ENCODE measurements at places on chromosomes 2 and 18.

- no peak for DNase-seq
Measured at GRCh38 chr2:127598711-127599110, 47.2 kb upstream of the GPR17 start.

GRCh38 chr2:73984203-73984921 is at the start of gene TET3:
Gene TET3 (plus strand): TSS chr2:73984910. CDS start chr2:73986404, 1,494 bp downstream.
- peak; percentile 83 for DNase-seq

- no peak for DNase-seq
Measured at GRCh38 chr2:71850306-71850801, 297.3 kb downstream of the CYP26B1 start.

GRCh38 chr2:77104554-77104953 is 417.6 kb downstream of the LRRTM4 start:
- DNase-seq: no peak

DNA sequence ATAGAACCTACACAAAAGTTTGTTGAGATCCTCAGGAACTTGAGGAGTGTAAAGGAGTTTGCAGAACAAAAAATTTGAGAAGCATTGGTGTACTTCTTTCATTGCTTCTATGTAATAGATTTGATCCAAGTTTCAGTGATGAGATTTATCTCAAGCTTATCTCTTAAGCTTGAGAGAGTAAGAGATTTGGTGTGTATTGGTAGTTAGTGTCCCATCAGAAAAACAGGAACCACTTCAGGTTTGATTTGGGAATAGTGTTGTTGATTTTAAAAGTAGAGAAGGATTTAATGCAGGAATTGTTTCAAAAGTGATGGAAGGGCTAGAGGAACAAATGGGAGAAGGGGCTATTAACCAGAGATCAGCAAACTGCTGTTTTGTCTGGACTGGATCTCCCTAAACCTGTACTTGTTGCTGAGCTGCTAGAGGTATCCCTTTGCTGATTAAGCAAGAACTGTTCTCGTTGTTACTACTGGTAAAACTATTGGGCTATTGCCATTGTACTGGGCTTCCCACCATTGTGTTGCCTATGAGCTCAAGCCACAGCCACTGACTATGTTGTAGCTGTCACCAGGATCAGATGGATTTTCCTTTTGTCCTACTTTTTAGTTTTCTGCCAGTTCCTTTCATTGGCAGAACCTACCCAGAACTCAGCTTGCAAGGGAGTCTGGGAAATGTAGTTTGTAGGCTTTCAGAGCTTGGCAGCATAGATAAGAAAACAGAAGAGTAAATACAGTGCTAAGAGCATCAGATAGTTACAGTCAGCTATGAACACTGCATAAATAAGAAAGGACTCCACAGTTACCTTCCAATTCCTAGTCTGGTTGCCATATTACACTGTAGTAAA is 39.3 kb downstream of the RAB10 start:
- no peak for DNase-seq

DNA sequence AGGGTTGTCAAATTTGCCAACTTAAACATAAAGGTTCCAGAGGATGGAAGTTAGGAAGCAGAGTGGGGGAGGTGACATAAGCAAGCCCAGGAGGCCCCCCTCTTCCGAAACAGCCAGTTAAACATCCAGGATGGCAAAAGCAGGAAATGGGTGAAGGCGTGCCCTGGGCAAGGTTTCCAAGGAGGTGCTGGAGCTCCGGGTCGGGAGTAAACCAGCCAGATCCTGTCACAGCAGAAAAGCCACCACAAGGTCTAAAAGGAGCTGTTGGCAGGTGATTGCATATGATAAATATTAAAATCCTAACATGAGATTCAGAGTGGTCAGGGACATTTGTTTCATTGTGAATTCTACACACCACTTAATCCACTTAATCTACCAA is 572.2 kb upstream of the SALL3 start:
- DNase-seq: no peak

- no peak for DNase-seq
Measured at GRCh38 chr2:70188460-70188859, 2.4 kb downstream of the C2orf42 start.

DNA sequence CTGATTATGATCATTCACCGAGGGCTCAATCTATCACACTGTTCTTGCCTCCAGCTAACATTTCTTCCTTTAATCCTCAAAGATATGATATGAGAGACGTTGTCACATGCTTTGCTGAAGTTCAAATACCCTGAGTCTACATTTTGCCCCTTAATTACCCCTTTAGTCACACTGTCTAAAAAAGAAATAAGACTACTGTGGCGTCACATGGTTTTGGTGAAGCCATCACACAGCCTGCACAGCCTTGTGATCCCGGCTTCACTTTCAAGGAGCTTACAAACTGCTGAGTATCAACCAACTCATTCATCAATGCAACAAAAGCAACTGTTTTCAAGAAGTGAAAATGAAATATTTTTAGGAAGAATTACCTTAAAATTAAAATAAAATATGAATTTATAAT is 31.9 kb upstream of the SOCS6 start:
- no peak for DNase-seq

- no peak for DNase-seq
Measured at GRCh38 chr18:44518091-44518615, 162.5 kb upstream of the SETBP1 start.

- no peak for DNase-seq
Measured at GRCh38 chr2:65429786-65430602, 2.4 kb downstream of the SPRED2 start.

DNA sequence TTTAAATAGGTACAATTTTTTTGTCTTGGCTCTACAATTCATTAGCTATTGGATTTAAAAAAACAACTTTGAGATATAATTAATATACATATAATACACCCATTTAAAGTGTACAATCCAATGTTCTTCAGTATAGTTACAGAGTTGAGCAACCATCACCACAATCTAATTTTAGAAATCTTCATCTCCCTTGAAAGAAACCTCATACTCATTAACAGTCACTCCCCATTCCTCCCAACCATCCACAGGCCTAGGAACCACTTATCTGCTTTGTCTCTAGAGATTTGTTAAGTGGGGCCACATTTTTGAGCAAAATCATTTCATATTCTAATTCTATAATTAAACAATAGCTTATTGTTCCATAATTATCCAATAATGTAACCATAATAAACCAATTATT is 32.6 kb downstream of the MRPL33 start:
- DNase-seq: no peak

GRCh38 chr2:106843001-106843909 is 42.7 kb downstream of the ST6GAL2 start:
- DNase-seq: no peak

DNA sequence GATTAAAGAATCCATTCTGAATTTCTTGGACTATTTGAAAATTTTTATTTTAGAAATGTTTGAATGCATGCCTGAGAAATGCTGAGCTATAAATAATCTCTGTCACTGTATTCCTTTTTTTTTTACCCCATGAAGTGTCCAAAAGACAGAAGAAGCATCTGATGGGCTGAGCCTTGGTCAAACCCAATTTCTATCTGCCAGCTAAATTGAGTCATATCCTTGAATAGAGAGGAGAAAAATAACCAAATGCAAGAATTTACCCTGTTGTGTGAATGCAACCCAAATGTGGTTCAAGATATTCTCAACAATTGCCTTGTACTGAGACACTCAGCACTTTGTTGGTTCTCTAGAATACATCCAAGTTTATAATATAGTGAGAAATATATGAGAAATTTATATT is 223.5 kb downstream of the UBE2E3 start:
- no peak for DNase-seq

DNA sequence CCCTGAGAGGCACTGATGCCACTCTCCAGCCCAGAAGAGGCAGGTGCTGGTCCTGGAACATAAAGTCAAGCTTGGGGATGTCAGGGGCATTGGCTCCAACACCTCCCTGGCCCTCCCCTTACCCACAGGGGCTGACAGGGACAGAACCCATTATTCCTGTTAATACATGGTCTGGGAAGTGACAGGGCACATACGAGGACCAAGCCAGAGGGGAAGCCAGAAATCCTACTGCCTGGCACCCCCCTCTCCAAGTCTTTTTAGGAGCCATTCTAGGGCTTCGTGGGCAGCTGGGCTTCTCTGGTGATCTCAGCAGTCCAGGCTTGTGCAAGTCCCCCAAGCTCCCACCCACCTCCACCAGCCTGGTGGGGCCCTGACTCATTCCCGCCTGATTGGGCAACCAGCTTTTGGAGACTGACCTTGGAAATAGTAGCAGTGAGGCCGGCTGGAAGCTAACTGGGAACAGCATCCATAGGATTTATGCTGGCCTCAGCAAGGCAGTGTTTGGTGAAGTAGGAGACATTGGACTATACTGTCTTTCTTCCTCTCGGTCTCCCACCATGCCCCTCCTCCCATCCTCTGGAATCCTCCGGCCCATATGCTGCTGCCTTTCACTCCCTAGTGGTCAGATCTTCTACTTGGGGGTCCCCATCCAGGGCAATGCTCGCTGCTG is 86.4 kb upstream of the HK2 start:
- no peak for DNase-seq

- no peak for DNase-seq
Measured at GRCh38 chr18:10322004-10322403, 132.4 kb upstream of the APCDD1 start.

DNA sequence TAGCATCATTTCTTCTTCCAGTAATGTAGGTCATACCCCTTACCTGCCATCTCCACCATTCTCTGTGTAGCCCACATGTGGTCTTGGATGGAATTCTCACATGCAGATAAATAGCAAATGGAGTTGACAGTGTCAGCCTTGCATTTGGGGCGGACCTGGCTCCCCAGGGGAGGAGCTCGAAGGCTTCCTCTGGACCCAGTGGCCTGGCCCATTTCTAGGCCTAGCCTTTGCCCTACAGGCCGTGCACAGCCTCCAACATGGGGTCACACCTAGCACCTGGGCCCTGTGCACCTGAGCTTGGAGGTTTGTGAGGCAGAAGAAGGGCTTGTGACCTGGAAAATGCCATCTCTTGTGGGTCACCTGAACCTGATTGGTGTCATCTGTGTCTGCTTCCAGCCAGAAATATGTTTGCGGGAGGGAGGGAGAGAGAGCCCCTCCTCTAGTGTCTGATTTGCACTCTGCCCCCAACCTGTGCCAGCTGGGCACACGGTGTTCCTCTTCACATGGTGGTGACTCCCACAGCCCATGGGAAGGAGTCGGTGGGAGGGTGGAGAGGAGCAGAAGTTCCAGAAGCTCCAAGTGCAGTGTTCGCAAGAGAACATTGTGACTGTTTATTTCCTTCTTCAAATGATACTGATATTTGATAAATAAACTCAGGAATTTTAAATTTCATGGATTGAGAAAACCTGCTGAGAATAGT is 33.0 kb downstream of the ITGB1BP1 start:
- DNase-seq: no peak

DNA sequence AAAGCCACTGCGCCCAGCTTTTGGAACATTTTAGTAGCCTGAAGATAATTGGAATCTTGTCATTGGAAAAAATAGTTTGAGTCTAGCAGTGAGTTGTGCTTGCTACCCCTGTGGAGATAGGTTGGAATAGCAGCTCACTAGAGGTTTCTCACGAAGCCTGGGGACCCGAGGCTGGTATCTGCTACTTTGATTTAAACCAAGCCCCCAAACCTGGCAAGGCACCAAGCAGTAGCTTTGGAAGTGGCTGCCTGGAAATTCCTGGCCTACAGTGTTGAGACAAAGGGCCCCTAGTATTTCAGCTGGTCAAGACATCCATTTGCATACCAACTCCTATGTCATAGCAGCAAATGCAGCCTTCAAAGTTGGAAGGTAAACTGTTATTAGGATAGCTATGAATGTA is 42.1 kb downstream of the NOP58 start:
- DNase-seq: no peak

DNA sequence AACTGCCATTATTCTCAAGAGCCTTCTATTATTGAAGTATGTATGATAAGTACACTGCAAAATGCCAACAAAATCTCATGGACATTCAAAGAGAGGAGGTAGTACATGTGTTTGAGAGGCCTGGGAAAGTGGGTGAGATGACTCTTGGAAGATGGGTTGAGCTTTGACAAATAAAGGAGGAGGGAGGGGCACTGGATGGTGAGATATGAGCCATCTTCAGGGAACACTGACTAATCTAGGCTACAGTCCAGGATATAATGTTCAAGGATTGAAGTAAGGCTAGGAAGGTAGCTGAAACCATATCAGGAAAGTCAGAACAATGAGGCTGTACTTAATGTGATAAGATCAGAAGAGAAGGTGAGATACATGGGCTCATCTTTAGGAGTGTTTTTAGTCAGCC is 559.7 kb downstream of the ZEB2 start:
- no peak for DNase-seq

DNA sequence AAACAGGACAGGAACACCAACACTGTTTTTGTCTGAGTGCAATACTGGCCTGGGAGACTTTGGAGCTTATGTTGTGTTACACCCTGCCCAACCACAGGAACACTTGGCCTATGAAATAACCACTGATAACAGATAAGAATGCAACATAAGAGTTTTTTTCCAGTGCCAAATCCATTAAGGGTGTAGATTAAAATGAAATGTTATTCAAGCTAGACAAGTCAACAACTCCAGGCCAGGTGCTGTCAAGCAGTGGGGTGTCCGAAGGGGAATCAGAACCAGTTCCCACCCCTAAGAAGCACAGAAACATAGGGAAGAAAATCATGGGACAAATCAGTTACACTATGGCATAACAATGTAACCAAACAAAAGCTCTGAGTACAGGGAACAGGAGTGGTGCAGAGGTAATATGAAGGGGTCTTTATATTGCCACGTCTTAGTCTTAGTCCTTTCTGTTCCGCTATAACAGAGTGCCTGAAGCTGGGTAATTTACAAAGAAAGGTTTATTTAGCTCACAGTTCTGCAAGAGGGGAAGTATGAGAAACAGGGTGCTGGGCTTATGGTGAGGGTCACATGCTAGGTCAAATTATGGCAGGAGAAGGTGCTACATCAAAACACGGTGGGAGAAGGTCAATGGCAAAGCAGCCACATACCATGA is 3.8 kb downstream of the AFG3L2 start:
- no peak for DNase-seq

DNA sequence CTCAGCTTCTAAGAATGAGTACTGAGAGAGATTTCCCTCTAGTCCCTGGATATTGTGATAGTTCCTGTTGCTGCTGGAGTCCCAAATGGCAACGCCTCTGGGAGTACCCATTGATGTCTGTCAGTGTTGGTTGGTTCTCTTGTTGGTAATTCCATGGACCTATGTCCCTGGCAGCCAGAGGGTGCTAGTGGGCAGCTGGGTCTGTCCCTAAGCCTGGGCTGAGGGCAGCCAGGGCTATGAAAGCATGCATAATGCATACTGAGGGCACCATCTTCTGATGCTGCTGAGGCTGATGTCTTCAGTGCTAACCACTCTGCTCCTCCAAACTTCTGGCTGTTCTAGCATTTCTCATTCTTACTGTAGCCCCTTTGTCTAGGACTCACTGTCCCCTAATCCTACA is 35.9 kb downstream of the NABP1 start:
- no peak for DNase-seq

GRCh38 chr2:15693382-15693781 is 101.7 kb downstream of the DDX1 start:
- no peak for DNase-seq

GRCh38 chr2:9391961-9392720 is 31.2 kb downstream of the ITGB1BP1 start:
- no peak for DNase-seq

- DNase-seq: no peak
Measured at GRCh38 chr2:85812094-85812735, 58.4 kb downstream of the ATOH8 start.

All from Peyer's patch (tissue), 4 donors.